ENCODE measurements at places on chromosomes 16 and 17.

GRCh38 chr16:25027281-25027680 lies 12.1 kb upstream of the ARHGAP17 start:
- DNase-seq = no peak

- no peak for DNase-seq
Observed at GRCh38 chr17:79164913-79165695, 90.5 kb downstream of the ENGASE start.

GRCh38 chr17:44540246-44541084 lies 16.8 kb upstream of the FZD2 start:
- DNase-seq = no peak

- DNase-seq = no peak
Observed at GRCh38 chr17:72022328-72023275, 98.2 kb upstream of the SOX9 start.

DNA sequence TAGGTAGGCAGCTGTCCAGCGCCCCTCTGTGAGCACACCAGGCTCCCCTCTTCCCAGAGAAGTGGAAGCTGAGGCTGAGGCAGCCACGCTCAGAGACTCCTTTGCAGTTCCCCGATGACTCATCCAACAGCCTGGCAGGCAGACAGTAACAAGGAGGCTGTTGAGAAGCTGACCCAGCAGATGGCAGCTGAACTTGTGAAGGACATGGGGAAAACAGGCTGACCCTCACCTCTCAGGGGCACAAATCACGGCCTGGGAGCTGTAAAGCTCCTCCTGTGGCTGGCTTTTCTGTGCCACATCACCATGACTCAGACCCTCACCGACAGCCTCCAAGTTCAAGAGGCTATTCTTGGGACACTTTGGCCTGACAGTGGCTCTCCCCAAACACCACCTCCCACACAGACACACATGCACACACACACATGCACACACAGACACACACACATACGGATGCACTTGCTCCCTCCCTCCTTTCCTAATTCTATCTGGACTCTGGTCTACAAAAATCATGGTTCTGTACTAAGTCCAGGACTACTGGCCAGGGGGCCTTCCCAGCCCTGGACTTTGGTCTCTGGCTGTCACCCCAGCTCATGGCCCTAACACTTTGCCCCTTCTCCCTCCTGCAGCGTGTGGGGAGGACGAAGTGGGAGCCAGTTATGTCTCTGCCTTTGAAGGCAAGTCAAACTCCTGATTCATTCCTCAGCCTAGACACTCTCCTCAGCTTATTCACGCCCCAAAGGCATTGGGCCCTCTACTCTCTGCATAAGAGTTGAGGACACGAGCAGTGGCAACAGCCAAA lies 23.2 kb downstream of the MAP3K14 start:
- DNase-seq = no peak

DNA sequence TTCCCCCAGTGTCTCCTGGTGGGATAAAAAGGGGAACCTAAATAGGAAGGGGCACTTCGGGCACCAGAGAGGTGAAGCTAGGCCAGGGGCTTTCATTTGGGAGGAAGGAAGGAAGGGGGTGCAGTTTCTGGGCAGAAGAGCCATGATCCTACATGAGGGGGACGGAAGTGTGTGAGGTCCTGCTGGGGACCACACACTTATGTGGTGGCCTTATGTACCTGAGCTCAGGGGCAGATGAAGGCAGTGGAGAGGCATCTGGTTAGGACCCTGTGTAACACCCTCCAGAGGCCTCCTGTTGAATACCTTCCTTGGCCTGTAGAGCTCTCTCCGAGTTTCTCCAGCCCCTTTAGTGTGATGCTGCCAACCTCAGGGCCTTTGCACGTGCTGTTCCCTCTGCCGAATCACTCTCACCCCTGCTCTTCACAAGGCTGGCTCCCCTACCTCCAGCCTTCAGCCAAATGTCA lies 21.2 kb downstream of the IGFBP4 start:
- no peak for DNase-seq

GRCh38 chr16:83899272-83899897 lies 470 bp downstream of the MLYCD start:
- peak; percentile 72 for DNase-seq

DNA sequence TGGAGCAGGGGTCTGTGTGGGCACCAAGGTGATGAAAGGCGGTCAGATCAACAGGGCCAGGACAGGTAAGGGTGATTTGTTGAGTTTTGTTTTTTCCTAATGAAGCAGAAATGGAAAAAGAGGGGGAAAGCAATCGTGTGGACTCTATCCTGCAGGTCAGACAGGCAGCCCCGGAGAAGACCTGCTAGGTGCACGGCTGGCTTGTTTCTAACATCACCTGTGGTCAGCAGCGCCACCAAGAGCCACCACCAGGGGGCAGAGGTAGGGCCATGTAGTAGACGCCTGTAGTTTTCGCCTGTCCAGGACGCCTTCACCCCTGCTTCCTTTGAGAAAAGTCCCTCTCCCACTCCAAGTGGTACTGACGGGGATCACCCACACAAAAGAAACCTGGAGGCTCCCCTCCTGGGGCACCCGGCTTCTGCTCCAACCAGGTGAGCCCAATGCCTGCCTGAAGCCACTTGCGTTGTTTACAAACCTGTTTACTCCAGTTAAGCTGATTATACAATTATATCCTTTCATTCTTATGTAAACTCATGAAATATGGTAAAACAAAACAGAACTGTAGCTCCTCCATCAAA lies 54.2 kb upstream of the SEC14L1 start:
- DNase-seq = peak; percentile 83

Measured in iPS-NIHi11 (cell line).